Natural killer cell (primary cell): ENCODE measurements at places on chromosomes 2 and 18. TPM values are rescaled to one million over a fixed set of nuclear protein-coding genes. Genes with fewer than 3 reads are reported as not detected.

DNA sequence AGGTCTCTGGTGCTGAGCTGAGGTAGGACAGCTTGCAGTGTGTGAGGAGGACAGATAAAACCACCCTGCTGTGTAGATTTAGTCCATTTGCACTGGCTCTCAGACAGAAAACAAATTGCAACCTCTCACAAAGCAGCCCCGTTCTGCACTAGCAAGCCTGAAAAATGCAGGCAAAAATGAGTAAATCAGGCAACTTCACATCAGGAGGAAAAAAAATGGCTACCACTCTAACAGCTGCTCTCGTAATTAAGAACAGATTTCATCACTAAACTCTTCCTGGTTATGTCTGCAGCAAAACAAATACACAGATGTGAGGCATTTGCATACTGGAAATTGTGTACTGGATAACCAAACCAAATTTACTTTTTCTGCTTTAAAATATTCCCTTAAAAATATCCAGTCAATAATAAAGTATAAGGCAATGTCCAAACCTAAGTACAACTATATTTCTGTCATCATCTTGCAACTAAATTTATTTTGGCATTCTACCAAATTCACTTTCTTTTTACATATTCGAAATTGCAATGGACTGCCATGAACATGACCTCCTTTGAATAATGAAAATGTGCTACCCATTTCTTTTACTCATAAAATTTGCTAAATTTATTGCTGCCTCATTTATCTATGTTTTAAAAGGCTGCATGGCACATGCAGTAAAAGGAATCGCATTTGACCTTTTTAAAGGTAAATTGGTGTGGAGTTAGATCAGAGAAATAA is 157.4 kb downstream of the AFF3 start:
- H3K36me3 ChIP-seq = no peaks in the 10 kb centered on the region
- no peak for DNase-seq
- H3K27me3 ChIP-seq = no peaks in the 10 kb centered on the region
- no peaks in the 10 kb centered on the region for H3K4me1 ChIP-seq

- H3K36me3 ChIP-seq = no peaks in the 10 kb centered on the region
- H3K4me1 ChIP-seq = peaks cover 15% of the 10 kb centered on the region
- H3K4me3 ChIP-seq = no peak overlapping the region
- no peak overlapping the region for H3K27ac ChIP-seq
- no peak for DNase-seq
- no peaks in the 10 kb centered on the region for H3K27me3 ChIP-seq
Measured at GRCh38 chr2:234392041-234392615, 104.8 kb downstream of the ARL4C start.

GRCh38 chr18:58370612-58371011 is 258.3 kb downstream of the ALPK2 start:
- H3K27me3 ChIP-seq = no peaks in the 10 kb centered on the region
- no peaks in the 10 kb centered on the region for H3K4me1 ChIP-seq
- no peaks in the 10 kb centered on the region for H3K36me3 ChIP-seq
- no peak overlapping the region for H3K27ac ChIP-seq
- no peak for DNase-seq
- H3K4me3 ChIP-seq = no peak overlapping the region

LTBP1 gene
- total RNA-seq = 4.7 TPM

DNA sequence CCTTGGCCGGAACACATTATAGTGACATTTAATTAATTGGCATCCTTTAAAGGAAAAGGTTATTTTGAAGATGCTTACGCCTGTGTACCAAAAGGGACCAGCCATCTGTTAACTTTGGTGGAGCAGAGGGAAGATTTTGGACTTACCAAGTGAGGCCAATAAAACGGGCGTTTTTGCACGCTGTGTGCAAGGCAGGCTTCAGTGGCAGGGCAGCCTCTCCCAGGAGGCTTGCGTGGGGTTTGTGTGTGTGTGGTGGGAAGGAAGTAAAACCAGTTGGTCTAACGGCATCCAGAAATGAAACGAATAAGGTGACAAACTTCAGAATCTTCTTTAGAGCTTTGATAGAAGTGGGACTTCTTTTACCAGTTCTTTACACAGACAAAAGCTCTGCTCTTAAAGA is 191.7 kb downstream of the PRKCE start:
- no peak overlapping the region for H3K4me3 ChIP-seq
- no peaks in the 10 kb centered on the region for H3K27me3 ChIP-seq
- no peaks in the 10 kb centered on the region for H3K36me3 ChIP-seq
- no peak overlapping the region for H3K27ac ChIP-seq

NT5C1B gene
- total RNA-seq = not detected

DNA sequence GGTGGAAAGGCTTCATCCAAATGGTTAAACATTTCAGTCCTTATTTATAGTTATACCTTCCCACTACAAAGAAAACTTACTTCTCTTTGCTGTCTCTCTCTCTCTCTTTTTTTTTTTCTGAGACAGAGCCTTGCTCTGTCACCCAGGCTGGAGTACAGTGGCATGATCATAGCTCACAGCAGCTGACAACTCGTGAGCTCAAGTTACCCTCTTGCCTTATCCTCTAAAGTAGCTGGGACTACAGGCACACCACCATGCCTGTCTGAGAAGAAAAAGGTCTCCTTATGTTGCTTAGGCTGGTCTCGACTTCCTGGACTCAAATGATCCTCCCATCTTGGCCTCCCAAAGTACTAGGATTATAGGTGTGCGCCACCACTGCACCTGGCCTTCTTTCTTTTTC is 32.3 kb upstream of the OLA1 start:
- H3K4me1 ChIP-seq = no peaks in the 10 kb centered on the region
- no peak overlapping the region for H3K27ac ChIP-seq
- no peaks in the 10 kb centered on the region for H3K27me3 ChIP-seq
- H3K4me3 ChIP-seq = no peak overlapping the region
- no peaks in the 10 kb centered on the region for H3K36me3 ChIP-seq

DNA sequence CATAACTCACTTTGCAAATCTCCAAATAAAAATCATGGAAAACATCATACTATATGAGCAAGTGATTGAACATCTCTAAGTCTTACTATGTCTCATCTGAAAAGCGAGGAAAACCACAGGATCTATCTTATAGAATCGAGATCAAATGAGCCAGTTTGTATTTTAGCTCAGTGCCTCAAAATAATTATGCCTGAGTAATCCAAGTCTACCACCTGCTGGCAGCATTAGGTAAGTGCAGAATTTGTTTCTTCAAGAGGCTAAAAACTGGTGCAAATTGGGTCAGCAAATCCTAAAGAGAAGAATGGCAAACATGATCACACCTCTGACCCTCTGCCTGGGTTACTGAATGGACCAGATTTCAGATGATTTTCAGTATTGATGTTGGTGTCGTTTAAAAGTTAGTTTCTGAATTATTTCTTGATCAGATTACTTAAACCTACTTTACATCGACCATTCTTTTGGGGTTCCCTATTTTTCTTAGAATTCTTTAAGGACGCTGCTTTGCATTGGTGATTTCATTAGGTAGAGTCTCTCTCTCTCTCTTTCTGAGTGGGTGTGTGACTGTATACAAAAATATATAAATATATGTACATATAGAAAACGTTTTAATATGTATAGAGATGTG is 12.7 kb upstream of the FHOD3 start:
- H3K27ac ChIP-seq = no peak overlapping the region
- DNase-seq = peak; percentile 82
- H3K36me3 ChIP-seq = no peaks in the 10 kb centered on the region
- H3K27me3 ChIP-seq = peaks cover 4% of the 10 kb centered on the region
- no peak overlapping the region for H3K4me3 ChIP-seq

FOXD4L1 gene
- total RNA-seq = not detected

GRCh38 chr18:36688020-36688965 is 140.5 kb downstream of the TPGS2 start:
- no peak for DNase-seq
- no peak overlapping the region for H3K27ac ChIP-seq
- H3K4me3 ChIP-seq = no peak overlapping the region
- H3K4me1 ChIP-seq = no peaks in the 10 kb centered on the region
- no peaks in the 10 kb centered on the region for H3K27me3 ChIP-seq

- no peak overlapping the region for H3K4me3 ChIP-seq
- H3K27me3 ChIP-seq = no peaks in the 10 kb centered on the region
- no peaks in the 10 kb centered on the region for H3K36me3 ChIP-seq
- H3K4me1 ChIP-seq = peaks cover 7% of the 10 kb centered on the region
Measured at GRCh38 chr2:30713698-30714097, 93.5 kb downstream of the CAPN13 start.

CHRNA1 gene
- total RNA-seq = not detected

GRCh38 chr2:85066006-85066740 is 67.0 kb upstream of the TCF7L1 start:
- DNase-seq = no peak
- no peaks in the 10 kb centered on the region for H3K36me3 ChIP-seq
- peaks cover 6% of the 10 kb centered on the region for H3K4me1 ChIP-seq
- no peak overlapping the region for H3K27ac ChIP-seq
- no peak overlapping the region for H3K4me3 ChIP-seq

GRCh38 chr18:49849331-49850217 is 36.2 kb upstream of the ACAA2 start:
- no peaks in the 10 kb centered on the region for H3K27me3 ChIP-seq
- H3K27ac ChIP-seq = no peak overlapping the region
- DNase-seq = no peak
- no peak overlapping the region for H3K4me3 ChIP-seq
- H3K36me3 ChIP-seq = no peaks in the 10 kb centered on the region

- no peaks in the 10 kb centered on the region for H3K36me3 ChIP-seq
- no peaks in the 10 kb centered on the region for H3K27me3 ChIP-seq
- no peak overlapping the region for H3K27ac ChIP-seq
- no peak overlapping the region for H3K4me3 ChIP-seq
- DNase-seq = no peak
Measured at GRCh38 chr18:75810516-75810915, 383.0 kb upstream of the SMIM21 start.

DNA sequence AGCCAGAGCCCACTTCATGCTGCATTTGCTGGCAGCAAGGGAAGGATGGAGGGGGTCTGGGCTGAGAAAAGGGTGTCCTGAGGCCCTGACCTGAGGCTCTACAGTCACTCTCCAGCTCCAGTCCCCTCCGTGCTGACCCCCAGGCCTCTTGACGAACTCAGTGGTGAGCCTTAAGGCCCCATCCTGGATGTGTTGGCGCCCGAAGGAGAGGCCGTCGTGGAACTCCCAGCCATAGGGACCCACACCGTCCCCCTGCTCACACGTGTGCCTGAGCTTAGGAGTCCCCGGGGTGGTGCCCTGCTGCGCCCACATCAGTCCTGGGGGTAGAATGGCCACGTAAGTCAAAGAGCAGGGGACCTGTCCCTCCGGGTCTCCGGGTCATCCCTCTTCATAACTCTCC is 776 bp downstream of the MOGS start:
- H3K27ac ChIP-seq = peak overlapping the region; percentile 88
- peak overlapping the region; percentile 85 for H3K4me3 ChIP-seq
- DNase-seq = no peak
- H3K36me3 ChIP-seq = peaks cover 10% of the 10 kb centered on the region

FSHR gene
- not detected for total RNA-seq

- no peaks in the 10 kb centered on the region for H3K4me1 ChIP-seq
- no peak overlapping the region for H3K4me3 ChIP-seq
- no peaks in the 10 kb centered on the region for H3K27me3 ChIP-seq
Measured at GRCh38 chr2:221818616-221819320, 246.7 kb upstream of the EPHA4 start.

RFTN2 gene
- not detected for total RNA-seq

- H3K4me3 ChIP-seq = peak overlapping the region; percentile 78
- H3K27ac ChIP-seq = peak overlapping the region; percentile 74
- no peak for DNase-seq
- H3K4me1 ChIP-seq = peaks cover 5% of the 10 kb centered on the region
- peaks cover 6% of the 10 kb centered on the region for H3K36me3 ChIP-seq
Measured at GRCh38 chr2:165953306-165953654, 296 bp downstream of the TTC21B start.

DNA sequence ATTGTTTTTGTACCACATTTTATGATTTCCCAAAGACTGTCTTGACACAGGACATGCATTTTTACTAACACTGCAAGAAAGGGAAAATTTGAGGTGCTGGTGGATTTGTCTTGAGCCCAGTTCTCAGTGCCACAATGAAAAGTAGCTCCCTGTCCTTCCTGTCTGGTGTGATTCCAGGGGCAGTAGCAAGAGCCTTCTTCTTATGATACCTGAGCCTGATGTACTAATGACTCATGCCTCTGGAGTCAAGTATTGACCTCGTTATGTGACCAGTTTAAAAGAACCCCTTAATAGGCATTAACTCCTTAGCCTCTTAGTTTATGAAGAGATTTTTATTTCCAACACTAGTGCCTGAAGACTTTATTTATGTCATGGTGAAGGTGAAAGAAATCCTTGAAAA is 728.6 kb downstream of the SLC4A3 start:
- H3K4me1 ChIP-seq = no peaks in the 10 kb centered on the region
- H3K27me3 ChIP-seq = no peaks in the 10 kb centered on the region
- H3K4me3 ChIP-seq = no peak overlapping the region
- no peak for DNase-seq

SERPINB7 gene
- not detected for total RNA-seq

USP40 gene
- total RNA-seq = 20.6 TPM

GRCh38 chr2:38138419-38138818 is 62.5 kb upstream of the CYP1B1 start:
- no peak overlapping the region for H3K27ac ChIP-seq
- no peak overlapping the region for H3K4me3 ChIP-seq
- H3K27me3 ChIP-seq = no peaks in the 10 kb centered on the region
- H3K4me1 ChIP-seq = no peaks in the 10 kb centered on the region
- H3K36me3 ChIP-seq = no peaks in the 10 kb centered on the region
- DNase-seq = no peak

CCL20 gene
- total RNA-seq = not detected

CNDP2 gene
- total RNA-seq = 147 TPM

IFIH1 gene
- total RNA-seq = 57.4 TPM

- H3K27me3 ChIP-seq = no peaks in the 10 kb centered on the region
- no peaks in the 10 kb centered on the region for H3K36me3 ChIP-seq
- no peak for DNase-seq
- no peak overlapping the region for H3K4me3 ChIP-seq
- no peaks in the 10 kb centered on the region for H3K4me1 ChIP-seq
- no peak overlapping the region for H3K27ac ChIP-seq
Measured at GRCh38 chr2:67083951-67084350, 313.2 kb upstream of the ETAA1 start.

GRCh38 chr2:73232403-73233153 is 461 bp downstream of the PRADC1 start:
- peak overlapping the region; percentile 97 for H3K4me3 ChIP-seq
- peak; percentile 46 for DNase-seq
- H3K36me3 ChIP-seq = no peaks in the 10 kb centered on the region
- no peaks in the 10 kb centered on the region for H3K27me3 ChIP-seq

DNA sequence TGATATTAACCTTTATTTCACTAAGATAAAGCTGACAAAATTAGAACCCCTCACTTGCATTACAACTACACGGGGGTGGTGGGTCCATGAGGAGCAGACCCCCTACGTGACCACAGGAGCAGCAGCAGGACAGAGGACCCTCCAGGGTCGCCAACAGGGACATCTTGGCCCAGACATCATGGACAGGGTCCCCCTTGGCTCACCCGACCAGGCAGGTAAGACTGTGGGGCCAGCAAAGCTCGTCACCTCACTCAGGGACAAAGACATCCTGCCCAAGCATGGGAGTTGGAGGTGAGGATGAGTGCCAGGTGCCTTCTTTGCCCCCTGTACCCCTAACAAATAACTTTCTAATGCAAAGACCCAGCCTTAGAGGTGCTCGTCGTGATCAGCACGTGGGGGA is 111.3 kb upstream of the RAB6C start:
- no peaks in the 10 kb centered on the region for H3K27me3 ChIP-seq
- H3K27ac ChIP-seq = no peak overlapping the region
- H3K4me1 ChIP-seq = no peaks in the 10 kb centered on the region
- no peak for DNase-seq
- no peak overlapping the region for H3K4me3 ChIP-seq

ABHD1 gene
- total RNA-seq = 1.2 TPM

RAX gene
- total RNA-seq = not detected

STK17B gene
- total RNA-seq = 380 TPM

GRCh38 chr2:111072220-111072871 is 48.4 kb upstream of the BCL2L11 start:
- H3K27me3 ChIP-seq = no peaks in the 10 kb centered on the region
- no peak overlapping the region for H3K4me3 ChIP-seq
- no peak for DNase-seq
